ENCODE measurements at places on chromosomes 1 and 21.

DNA sequence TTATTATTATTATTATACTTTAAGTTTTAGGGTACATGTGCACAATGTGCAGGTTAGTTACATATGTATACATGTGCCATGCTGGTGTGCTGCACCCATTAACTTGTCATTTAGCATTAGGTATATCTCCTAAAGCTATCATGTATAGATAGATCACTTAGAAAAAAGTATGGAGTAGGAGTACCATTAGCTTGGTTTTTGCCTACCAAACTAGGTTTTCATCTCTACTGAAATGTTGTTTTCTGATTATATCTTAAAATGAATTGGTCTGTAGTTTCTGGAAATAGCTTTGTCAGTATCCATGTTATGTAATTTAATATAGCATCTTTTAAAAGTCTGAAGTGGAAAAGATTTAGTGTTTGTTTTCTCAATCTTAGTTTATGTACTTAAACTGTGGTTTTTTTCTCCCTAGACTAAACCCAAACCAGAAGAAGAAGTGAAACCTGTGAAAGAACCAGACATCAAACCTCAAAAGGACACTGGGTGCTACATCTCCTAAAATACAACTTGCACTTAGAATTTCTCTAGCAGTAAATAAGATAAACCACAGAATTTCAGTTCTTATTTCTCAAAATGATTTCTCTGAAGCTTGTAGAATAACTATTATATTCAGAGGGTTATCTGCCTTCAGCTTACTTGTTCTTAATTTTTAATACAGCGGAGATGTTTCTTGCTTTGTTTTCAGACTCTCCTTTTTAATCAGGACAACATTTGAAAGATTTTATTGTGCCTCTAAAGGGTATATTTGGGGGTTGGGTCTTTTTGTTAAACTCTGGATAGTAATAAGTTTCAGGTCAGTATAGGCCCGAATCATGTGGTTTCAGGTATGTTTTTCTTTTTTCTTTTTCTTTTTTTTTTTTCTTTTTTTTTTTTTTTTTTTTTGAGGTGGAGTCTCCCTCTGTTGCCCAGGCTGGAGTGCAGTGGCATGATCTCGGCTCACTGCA, 4.5 kb upstream of the FAM177B start:
- DNase-seq, result no peak

DNA sequence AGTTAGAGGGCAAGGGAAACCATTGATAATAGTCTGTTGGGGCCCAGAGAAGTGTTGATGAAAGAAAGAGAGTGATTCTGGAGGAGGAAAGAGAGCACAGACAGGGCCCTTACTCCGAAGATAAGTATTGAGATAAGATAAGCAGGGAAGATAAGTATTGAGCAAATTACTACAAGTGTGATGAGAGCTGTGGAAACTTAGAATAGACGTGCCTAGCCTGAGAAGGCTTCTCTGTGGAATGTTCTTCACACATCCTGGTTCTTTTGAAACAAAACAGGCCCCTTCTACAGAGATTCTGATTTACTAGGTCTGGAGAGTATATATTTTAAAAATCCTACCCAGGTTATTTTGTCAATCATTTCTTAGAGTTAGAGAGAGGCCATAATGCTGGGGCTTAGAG, 26.4 kb downstream of the FNBP1L start:
- DNase-seq, result no peak

- DNase-seq, result no peak
These were observed 5.4 kb downstream of the NEK7 start for GRCh38 chr1:198162091-198162767.

- no peak for DNase-seq
These were observed 26.2 kb downstream of the TRIM67 start for GRCh38 chr1:231188072-231188471.

DNA sequence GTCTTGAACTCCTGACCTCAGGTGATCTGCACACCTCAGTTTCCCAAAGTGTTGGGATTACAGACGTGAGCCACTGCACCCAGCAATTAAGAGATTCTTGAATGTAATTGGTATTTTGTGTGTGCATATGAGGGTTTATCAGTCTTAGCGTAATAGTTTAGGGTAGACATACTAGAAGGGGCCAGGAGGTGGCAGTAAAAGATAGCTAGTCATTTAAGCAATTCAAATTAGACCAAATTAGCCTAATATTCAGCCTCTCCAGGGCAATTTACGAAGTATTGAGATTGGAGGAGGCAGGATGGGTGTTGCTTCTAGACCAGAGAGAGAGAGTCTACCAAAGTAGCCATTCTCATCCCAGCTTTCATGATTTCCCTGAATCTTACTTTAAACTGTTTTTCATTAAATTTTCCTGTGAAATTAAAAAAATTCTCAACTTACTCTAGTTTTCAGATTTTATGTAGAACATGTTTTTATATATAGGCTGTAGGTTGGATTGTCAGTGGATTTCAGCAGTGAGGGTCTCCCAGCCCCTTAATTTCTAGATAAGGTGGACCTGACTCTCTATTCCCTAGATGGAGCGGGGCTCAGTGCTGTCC, 119.7 kb downstream of the HHAT start:
- DNase-seq, result no peak

GRCh38 chr1:246482805-246483568, 24.1 kb downstream of the SMYD3 start:
- DNase-seq, result no peak

GRCh38 chr1:184405094-184405800, 18.4 kb downstream of the C1orf21 start:
- DNase-seq, result no peak

DNA sequence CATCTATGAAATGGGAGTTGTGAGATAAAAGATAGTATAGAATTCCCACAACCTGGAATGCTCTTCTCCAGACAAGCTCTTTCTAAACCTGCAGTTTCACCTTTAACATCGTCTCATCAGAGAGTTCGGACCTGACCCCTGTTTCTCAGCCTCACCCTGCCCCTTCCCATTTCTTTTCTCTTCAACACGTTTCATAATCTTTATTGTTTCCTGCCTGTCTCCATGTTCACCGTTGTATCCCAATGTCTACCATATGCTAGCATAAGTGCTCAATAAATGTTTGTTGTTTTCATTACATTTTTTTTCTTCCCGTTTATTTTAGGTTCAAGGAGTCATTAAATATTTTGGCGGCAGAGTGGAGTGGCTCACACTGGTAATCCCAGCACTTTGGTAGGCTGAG, 32.4 kb downstream of the SESN2 start:
- no peak for DNase-seq

DNA sequence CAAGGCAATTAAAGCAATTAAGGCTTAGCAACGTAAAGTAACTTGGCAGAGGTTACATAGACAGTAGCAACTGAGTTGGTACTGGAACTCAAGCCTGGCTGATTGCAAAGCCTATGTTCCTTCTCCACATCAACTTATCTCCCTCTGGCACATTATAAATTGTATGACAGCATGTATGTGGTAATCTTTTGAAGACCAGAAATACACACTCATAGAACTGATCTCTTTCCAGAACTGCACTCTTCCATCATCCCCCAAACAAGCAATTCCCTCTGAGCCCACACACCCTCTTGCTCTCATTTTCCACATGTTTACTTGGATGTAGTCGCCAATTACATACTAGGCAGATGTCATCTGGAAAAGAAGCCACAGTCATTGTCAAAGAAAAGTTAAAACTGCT, 502.2 kb downstream of the PLPP3 start:
- DNase-seq, result no peak

- no peak for DNase-seq
These were observed 5.4 kb downstream of the PNRC2 start for GRCh38 chr1:23964790-23965740.

- no peak for DNase-seq
These were observed 403.3 kb downstream of the KCTD3 start for GRCh38 chr1:215970406-215970805.

DNA sequence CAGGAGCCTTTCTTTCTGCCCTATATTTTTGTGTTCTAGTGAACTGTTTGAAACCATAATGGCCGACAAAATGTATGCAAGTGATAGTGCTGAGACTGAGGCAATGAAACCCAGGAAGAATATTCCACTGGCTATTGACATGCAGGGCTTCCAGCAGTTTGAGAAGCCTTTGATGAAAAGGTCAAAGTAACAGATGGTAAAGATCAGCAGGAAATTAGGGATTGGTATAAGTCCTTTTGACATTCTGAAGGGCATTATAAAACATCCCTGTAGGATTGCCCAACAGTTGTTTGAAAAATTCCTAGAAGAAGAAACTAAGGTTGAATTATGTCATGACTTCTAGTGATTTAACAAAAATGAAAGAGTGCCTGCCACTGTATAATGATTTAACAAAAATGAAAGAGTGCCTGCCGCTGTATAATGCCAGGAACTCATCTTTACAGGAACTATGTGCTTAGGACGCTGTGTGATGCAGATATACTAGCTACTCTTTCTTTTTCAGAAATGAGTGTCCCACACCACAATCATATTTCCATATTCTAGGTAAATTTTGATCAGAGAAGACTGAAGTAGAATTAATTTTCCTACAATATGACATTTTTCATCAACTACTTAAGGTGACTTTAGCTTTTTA, 283.9 kb upstream of the ST6GALNAC5 start:
- no peak for DNase-seq

DNA sequence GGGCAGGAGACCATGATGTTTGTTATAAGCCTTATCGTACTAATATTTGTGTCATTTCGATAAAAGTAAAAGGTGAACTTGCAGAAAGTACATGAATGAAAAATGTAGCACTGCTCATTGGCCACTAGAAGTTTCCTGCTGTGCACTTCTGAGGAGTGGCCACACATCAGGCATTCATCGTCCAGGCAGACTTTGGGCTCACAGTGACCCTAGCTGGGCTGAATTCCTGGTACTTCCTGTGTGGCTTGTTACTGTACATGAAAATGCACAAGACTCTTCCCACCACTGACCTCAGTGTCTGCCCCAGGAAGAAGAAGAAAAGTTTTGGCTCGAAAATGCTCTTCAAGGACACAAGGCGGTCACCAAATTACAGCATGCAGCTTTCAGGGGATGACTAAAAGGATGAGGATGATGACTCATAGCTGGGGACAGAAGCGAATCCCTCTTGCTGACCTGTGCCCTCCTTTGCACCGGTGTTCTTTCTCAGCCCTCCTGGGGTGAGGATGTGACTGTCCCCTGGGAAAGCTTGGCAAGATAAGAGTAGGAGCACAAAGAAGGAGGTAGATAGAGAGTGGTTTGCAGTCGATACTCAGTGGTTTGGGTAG, 252.4 kb upstream of the KAZN start:
- no peak for DNase-seq

- DNase-seq, result no peak
These were observed 62.4 kb upstream of the STUM start for GRCh38 chr1:226486161-226486560.

DNA sequence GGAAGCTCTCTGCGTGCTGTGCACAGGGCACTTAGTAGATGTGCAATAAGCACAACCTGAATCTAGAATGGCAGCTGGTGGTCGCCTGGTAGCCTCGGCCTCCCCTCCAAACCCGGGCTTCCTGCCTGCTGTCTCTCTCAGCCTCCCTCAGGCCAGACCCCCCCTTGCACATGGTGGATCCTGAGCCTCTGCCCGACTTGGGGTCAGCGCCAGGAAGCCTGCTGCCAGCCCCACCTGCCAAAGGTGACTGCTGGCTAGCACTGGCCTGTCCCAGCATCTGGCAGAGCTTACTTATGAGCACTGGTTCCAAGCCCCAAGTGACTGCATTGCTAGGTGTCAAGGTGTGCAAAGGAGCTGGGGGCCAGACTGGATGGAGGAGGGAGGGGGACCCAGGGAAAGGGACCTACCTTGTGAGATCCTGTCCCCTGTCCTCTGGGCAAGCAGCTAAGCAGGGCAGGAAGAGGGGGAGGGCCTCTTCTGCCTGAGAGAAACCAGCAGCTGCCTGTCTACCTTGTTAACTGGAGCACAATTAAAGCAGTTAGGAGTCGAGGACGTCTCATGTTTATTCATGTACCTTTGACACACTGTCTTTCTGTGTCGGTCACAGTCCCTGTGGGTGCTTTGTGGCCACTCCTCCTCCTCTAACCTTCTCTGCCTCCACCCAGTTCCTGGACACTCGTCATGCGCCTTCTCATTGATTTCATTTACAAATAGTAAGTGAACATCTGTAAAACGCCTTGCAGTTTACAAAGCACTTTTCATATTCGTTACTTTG, 100.9 kb downstream of the DDX20 start:
- DNase-seq, result no peak

GRCh38 chr1:203331224-203331623, 19.7 kb downstream of the FMOD start:
- DNase-seq, result no peak

- DNase-seq, result no peak
These were observed 276.5 kb downstream of the PRDM2 start for GRCh38 chr1:13976485-13976884.

DNA sequence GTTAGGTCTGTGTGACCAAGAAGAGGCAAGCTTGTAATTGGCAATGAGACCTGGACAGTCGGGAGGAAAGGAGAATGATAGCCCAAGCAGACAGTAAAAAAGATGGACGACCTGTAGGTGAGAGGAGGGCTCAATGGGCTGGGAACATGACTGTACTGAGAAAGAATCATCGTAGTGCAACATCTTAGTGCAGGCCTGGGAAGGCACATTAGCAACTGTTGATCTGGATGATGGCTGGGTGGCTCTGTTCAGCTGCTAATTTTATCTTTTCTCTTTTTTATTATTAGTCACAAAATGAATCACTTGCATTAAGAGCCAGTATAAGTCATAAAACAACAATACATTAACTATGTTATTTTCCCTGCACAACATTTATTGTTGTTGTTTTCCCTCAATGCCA, 32.9 kb downstream of the IFI44 start:
- no peak for DNase-seq

DNA sequence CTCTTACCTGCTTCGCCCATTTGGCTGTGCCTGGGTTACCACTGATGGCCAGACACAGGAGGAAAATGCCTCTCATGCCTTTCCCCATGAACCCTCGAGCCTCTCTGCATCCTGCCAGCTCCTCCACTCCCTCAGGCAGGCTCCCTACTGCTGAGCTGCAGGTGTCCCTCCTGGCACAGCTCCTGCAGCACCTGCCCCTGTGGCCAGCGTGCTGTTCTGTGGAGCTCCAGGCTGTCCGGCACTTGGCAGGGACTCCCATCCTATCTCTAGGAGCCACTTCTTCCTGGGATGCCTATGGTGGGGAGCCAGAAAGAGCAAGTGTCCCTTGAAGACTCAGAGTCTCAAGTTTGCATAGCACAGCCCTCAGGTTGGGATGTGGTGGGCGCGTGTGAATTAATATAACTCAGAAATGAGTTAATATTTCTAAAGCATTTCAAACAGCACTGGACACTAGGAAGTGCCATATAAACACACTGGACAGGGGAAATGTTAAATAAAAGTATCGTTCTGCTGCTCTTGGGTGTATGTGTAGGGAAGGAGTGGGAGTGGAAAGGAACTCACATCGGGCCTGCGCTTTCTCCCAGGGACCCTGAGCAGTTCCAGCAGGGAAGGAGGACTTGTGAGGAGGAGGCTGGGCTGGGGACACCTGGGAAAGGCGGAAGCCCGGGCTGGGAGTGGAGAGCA, 2.7 kb downstream of the LRRC71 start:
- no peak for DNase-seq

DNA sequence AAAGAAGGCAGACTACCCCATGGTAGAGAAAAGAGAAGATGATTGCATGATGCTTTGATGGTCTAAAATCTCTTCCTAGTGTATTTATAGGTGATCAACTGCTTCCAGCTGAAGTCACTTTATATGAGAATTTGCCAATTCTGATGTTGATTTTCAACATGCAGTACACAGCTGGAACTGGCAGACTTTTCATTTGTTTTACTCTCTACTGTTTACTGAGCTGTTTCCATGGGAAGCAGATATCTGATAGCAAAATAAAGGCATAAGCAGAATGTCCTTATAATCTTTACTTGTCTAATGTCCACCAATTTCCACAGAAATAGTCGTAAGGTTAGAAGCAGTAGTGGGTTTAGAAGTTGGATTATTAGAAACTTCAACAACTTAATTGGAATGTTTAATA, 74.9 kb downstream of the SYDE2 start:
- DNase-seq, result no peak

GRCh38 chr1:66521721-66522365, 12.1 kb upstream of the SGIP1 start:
- DNase-seq, result no peak
